ENCODE measurements at places on chromosomes 7 and 10.

DNA sequence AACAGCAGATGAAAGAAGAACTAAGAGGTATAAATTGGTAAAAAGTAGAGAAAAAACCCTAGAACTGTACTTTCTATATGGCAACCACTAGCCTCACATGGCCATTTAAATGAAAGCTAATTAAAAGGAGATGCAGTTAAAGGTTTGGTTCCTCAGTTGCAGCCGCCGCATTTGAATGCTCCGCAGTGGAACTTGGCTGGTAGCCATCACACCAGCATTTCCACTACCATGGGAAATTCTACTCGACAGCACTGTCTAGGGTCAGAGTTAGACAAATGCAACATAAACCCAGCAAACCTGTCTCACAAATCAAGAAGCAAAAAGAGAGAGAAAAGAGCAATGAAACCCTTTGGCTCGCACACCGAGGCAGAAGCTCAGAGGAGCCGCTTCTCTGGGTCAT is 29.7 kb downstream of the VIPR2 start:
- DNase-seq, result no peak

- no peak for DNase-seq
Measured at GRCh38 chr7:23207021-23207420, 25.2 kb downstream of the NUP42 start.

- DNase-seq, result no peak
Measured at GRCh38 chr10:48941427-48942075, 1.9 kb upstream of the LRRC18 start.

- DNase-seq, result peak; percentile 26
Measured at GRCh38 chr10:25226775-25227682, 52.2 kb downstream of the GPR158 start.

DNA sequence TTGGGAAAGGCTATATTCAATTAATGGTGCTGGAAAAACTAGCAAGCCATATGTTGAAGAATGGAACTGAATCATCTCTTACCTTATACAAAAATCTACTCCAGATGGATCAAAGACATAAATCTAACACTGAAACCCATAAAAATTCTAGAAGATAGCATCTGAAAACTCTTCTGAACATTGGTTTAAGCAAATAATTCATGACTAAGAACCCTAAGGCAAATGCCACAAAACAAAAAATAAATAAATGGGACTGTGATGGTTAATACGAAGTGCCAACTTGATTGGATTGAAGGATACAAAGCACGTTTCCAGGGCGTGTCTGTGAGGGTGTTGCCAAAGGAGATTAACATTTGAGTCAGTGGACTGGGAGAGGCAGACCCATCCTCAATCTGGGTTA is 1130.0 kb downstream of the DNAJB9 start:
- no peak for DNase-seq

Data from neural crest cell (in vitro differentiated cells).